GM12892 (cell line): ENCODE measurements at places on chromosomes 3 and 15.

- no peak for DNase-seq
These were observed 279.5 kb downstream of the NEK10 start for GRCh38 chr3:27089645-27090044.

GRCh38 chr3:54777141-54777540 lies 150.7 kb downstream of the LRTM1 start:
- DNase-seq = no peak

DNA sequence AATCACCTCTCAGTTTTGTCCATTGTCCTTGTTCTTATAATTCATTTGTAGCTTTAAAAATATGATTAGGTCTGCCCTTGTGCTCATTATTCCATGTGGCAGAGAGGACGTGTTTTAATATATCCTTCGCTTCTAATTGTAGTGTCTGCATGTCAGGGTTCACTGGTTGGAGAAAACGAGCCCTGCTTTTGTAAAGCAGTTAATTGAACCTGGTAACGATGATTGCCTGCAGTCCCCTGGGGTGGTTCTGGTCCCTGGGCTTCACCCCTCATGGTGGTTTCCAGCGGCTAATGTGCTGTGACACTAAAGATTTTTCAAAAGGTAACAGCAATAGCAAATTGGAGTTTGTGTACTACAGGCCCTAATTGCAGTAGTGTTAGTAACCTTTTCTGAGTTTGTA lies 299.6 kb downstream of the CACNA2D3 start:
- DNase-seq = no peak

DNA sequence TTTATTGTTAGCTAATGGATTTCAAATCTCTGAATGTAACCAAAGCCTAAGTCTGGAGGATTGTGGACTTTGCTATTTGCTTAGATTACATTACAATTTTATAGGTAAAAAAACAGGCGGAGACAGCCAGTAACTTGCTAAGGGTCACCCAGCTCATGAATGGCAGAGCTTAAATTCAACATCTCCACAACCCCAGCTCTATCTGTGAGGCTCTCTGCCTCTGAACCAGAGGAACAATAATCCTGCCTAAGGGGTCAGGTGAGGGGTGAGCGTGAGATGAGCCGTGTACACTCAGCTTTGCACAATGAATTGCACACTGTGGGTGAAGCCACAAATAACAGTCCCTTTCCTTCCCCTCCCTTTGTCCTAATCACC lies 69.8 kb upstream of the SPATA12 start:
- no peak for DNase-seq

- DNase-seq = no peak
These were observed 100.0 kb upstream of the PPP2R3A start for GRCh38 chr3:135865553-135865952.

GRCh38 chr3:180278583-180279188 lies 241.9 kb upstream of the PEX5L start:
- no peak for DNase-seq

DNA sequence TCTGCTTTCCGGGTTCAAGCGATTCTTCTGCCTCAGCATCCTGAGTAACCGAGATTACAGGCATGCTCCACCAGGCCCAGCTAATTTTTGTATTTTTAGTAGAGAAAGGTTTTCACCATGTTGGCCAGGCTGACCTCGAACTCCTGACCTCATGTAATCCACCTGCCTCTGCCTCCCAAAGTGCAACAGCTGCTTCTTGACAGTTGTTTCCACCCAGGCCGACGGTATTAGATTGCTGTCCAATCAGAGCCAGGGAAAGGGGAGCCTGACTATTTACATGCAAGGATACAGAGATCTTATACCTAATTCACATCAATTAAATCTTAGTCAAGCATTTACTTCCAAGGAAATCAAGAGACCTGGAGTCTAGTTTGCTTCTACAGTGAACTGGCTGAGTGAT lies 4.0 kb upstream of the CAPN3 start:
- DNase-seq = no peak

DNA sequence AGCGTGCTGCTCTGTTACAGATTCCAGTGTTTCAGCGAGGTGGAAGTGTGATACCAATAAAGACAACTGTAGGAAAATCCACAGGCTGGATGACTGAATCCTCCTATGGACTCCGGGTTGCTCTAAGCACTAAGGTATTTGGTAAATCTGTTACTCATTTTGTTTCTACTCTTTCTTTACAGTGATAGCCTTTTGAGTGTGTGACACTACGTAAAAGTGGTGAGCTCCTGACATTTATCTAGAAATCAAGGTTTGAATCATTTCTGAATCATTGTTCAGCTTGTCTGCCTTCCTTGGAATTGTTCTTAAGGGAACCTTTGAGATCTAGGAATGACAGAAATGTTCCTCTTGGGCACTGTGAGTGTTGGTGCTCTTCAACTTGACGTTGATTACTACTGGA lies 11.2 kb upstream of the CAPN3 start:
- no peak for DNase-seq

DNA sequence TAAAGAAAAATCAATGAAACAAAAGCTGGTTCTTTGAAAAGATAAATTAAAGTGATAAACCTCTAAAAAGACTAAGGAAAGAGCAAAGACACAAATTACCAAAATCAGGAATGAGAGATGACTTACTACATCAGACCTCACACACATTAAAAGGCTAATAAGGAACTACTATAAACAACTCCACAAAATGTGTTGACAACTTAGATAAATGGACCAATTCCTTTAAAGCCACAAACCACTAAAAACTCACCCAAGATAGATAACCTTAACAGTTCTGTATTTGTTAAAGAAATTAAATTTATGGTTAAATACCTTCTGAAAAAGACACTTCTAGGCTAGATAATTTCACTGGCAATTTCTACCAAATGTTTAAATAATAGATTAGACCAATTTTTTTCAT lies 170.4 kb downstream of the SMAD6 start:
- no peak for DNase-seq

GRCh38 chr15:59268168-59268851 lies 61.7 kb downstream of the LDHAL6B start:
- DNase-seq = no peak

GRCh38 chr3:84974347-84974746 lies 15.6 kb downstream of the CADM2 start:
- DNase-seq = no peak

GRCh38 chr15:57599296-57599810 lies 7.6 kb downstream of the MYZAP start:
- DNase-seq = no peak

DNA sequence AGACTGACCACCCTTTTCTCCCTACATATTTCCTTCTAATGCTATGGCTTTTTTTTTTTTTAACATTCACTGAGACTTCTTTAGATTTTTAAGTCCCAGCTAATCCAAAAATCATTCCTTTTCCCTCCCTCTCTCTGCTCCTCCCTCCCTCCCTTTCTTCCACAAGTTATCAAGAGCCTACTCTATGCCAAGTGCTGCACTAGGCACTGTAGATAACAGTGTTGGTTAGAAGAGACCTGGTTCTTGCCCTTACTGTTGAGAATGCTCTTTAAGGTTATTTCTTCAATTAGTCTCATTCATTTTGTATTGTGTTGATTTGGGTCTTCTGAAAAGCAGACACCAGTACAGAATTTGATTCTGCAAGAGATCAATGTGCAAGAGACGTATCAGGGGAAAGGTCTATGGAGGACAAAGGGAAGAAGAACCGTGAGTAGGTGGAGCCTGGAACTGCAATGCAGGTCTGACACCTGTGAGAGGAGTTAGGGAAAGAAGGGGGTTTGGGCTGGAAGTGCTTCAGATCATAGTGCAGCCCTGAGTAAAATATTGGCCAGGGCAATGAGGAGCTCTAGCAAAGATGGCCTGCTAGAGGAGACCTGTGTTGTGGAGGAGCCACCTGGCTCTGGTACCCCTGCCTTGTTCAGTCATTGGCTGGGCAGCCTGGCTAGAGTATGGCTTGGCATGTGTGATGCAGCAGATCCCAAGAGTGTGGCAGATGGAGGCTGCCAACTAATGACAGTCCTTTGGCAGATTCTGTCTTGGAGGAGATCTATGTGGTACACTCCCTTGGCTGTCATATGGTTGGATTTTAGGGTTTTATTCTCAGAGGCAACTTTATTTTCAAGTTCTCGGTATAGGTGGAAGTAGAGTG lies 9.7 kb upstream of the PCOLCE2 start:
- no peak for DNase-seq

DNA sequence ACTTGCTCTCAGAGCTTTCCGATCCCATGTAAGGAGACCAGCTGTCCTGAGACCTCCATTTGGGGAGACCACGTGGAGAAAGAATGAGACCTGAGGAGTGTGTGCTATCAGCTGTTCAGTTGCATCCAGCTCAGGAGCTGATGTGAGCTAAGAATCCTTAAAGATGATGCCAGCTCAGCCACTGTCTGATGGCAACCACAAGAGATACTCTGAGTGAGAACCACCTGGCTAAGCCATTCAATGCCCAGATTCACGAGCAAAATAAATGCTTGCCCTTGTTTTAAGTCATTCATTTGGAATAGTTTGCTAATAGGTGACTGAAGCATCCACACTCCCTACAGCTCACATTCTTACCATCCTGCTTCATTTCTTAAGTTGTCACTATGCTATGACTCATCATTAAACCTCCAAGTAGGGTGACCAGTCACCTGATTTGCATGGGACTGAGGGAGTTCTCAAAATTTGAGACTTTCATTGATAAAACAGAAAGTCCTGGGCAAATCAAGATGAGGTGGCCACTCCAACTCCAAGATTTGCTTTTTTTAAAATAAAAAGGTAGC lies 56.4 kb downstream of the SPTSSB start:
- no peak for DNase-seq

DNA sequence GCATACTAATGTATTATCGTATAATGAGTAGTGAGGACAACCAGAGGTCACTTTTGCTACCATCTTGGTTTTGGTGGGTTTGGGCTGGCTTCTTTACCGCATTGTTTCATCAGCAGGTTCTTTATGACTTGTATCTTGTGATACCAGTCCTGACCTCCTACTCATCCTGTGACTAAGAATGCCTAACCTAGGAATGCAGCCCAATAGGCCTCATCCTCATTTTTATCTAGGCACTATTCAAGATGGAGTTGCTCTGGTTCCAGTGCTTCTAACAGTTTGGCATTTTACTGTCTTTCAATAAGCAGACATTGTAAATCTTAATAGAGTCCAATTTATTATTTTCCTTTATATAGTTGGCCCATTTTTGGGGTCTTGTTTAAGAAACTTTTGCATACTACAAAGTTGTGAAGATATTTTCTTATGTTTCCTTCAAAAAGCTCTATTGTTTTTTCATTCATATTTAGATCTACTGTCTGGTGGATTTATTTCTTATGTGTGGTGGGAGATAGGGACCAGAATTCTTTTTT lies 60.8 kb upstream of the RNU6-1 start:
- no peak for DNase-seq

DNA sequence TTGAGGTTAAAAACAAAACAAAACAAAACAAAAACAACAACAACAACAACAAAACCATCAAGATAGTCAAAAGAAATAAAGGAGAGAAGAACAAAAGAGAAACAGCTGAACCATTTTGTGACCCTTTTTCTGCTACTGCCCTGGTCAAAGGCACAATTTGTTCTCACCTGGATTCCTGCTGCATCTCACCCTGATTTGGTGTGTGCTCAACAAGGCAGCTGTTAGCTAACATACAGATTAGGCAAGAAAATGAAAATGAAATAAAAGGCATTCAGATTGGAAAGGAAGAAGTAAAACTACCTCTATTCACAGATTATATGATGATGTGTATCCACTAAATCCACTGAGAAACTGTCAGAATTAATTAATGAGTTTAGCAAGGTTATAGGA lies 28.7 kb upstream of the XIRP1 start:
- DNase-seq = no peak

DNA sequence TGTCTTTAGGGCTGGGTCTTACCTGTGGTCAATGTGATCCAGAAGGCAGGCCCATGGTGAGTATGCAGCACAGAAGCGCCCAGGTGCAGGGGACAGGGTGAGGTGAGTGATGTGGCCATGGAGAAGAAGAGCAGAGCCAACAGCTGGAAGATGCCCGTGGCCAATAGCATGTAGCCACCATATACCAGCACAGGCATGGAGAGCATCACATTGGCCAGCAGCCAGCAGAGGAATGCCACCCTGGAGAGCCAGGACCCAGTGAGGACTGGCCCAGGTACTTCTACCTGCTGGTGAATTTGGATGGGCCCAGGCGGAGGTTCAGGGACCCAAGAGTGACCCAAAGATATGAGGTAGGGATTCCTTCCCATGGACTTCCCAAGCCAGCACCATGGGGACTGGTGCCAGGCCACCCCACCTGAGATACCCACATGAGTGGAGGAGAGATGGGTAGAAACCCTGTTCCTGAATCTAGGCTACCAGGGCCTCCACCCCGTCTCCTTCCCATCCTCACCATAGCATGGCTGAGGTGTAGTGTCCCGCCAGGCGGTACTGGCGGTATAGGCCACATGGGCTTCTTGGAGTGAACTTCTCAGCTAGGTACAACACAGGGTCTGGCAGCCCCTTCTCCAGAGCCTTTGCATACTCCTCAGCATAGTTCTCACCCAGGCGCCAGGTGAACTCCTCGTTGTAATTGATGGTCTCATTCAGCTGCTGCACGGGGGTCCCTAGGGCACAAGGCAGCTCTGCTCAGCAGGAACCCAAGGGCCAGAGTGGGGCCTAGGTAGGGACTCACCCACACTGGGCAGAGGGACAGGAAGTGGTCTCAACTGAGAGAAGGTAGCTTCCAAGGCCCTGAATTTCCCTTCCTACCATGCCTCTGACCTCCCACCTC lies 6.2 kb downstream of the DUOXA2 start:
- DNase-seq = no peak
